ENCODE measurements at places on chromosomes 2 and 18. TPM values are rescaled to one million over a fixed set of nuclear protein-coding genes. Genes with fewer than 3 reads are reported as not detected.

DNA sequence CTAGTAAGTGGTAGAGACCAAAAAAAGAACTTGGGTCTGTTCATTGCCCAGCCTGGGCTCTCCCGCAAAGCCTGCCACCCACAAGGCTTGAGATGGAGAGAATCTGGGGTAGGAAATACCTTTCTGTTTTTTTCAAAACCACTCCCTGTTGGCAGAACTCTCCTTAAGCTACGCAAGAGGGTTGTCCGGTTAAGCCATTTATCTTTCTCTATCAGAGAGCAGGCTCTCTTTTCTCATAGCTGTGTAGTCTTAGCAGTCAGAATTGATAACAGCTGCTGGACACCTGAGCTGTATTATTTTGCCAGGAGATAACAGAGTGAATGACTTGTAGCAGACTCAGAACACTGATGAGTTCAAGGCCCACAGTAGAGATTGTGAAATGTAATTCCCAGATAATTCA, 1088.1 kb downstream of the TSN start:
- DNase-seq = no peak

- no peak for DNase-seq
Measured at GRCh38 chr18:59566533-59566971, 130.7 kb downstream of the CCBE1 start.

DNA sequence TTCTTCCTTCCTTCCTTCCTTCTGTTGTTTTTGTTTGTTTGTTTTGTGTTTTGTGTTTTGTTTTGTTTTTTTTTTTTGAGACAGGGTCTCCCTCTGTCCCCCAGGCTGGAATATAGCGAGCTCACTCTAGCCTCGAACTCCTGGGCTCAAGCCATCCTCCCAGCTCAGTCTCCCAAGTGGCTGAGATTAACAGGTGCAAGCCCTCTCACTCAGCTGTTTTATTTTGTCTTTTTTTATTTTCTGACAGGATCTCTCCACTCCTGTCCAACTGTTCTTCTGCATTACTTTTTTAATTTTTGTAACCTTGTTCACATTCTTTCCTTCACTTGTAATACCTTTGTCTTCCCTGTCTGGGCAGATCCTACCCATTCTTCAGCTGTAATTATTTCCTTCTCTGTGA, 23.6 kb downstream of the MAP3K20 start:
- DNase-seq = no peak

GRCh38 chr2:184339966-184340365, 258.4 kb upstream of the ZNF804A start:
- DNase-seq = no peak

DNA sequence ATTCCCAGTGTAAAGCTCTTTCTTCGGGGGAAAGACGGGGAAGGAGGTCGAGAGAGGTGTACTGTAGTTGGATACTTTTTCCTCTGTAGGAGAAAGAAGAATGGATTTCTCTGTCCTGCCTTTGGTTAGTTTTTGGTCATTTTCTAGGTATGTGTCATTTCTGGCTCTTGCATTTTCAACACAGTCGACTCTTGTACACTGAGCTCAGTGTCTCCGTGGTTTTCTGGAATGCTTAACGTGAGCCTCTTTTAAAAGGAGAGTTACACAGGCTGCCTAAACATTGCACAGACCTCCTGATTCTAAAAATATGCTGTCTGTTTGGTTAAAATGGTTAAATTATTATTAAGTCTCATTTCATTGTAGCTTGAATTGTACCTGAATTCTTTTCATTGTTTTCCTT, 21.8 kb upstream of the GLS start:
- DNase-seq = no peak

The TRIP12 gene
- 258 TPM for total RNA-seq
